ENCODE measurements at places on chromosomes 16 and 17.

DNA sequence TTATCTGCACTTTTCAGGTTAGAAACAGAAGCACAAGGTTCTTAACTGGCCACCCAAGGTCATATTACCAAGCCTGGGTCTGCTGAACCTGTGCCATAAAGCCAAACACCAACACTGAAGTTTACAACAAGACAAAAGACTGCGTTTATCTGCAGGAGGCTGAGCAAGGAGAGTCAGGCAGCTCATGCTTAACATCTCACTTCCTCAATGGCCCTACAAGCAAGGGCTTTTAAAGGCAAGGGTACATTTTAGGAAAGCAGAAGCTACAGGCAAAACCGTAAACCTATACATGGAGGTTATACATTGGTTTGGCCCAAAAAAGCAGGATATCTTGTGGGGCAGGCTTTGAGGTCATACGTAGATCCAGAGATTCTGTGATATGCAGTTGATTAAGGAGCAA is 91.2 kb downstream of the GNAO1 start:
- no peak for DNase-seq

- peak; percentile 64 for DNase-seq
These were observed 215.9 kb downstream of the RPTOR start for GRCh38 chr17:80760511-80760911.

GRCh38 chr17:68892658-68893057 is 62.5 kb downstream of the ABCA8 start:
- DNase-seq: no peak

DNA sequence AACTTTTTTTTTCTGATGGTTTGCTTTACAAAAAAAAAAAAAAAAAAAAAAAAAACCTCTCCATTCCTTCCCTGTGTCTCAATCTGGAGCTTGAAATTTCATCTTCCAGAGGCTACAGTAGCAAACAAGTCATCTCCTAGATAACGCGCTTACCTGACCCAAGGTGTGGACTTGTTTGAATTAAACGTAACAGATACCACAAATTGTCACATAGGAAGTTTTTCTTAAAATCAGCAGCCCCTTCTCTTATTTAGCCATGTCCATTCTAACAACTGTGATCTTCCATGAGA is 2.0 kb downstream of the STAT5B start:
- no peak for DNase-seq

- no peak for DNase-seq
These were observed 40.5 kb upstream of the DYNLRB2 start for GRCh38 chr16:80500116-80500859.

- DNase-seq: no peak
These were observed 30.4 kb downstream of the CCDC182 start for GRCh38 chr17:57714665-57715180.

DNA sequence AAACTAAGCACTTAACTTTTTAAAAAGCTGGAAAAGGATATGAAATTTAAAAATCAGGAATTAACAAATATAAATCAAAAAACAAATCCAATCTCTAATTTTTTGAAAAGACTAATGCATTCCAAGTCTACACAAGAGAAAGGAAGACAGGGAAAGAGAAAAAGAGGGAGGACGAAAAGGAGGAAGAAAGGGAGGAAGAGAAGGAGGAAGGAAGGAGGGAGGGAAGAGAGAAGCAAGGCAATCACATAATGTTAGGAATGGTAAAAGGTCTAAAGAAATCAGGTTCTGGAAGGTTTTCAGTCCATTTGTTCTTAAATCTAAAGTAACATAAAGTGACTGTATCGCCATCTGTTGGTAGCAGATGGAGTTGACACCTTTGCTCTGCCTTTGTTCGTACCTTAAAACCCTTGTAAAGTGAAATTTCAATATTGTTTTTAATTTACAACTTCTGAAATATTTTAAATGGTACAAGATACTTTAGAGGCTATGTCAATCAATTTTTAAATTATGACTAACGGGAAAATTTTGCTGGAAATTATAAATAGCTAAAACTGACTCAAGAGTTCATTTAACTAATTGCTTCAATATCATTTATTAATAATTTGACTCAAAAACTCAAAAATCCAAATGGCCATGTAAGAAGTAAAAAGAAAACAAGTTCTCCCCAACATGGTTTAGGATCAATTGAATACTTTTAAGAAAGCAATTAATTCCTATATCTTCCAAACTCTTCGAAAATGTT is 20.4 kb upstream of the CDYL2 start:
- no peak for DNase-seq

GRCh38 chr17:4635823-4636375 is 5.6 kb downstream of the ALOX15 start:
- DNase-seq: no peak

DNA sequence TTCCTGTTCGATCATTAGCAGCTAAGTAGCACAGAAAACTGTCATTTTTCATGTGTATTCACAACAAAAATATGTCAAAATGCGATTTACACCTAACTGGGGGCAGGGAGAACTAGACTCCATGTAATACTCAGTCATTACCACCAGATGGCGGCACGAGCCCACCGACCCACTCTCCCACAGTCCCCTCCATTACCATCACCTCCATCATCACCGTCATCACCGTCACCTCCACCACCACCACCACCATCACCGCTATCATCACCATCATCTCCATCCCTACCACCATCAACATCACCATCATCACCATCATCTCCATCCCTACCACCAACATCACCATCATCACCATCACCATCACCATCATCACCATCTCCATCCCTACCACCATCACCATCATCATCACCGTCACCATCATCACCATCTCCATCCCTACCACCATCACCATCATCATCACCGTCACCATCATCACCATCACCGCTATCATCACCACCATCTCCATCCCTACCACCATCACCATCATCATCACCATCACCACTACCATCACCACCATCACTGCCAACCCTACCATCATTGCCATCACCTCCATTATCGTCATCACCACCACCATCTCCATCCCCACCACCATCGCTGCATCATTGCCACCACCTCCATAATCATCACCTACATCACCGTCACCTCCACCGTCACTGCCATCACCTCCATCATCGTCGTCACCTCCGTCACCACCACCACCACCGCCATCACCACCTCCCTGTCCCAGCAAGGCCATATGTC is 14.4 kb downstream of the NDUFAF8 start:
- DNase-seq: peak; percentile 11

DNA sequence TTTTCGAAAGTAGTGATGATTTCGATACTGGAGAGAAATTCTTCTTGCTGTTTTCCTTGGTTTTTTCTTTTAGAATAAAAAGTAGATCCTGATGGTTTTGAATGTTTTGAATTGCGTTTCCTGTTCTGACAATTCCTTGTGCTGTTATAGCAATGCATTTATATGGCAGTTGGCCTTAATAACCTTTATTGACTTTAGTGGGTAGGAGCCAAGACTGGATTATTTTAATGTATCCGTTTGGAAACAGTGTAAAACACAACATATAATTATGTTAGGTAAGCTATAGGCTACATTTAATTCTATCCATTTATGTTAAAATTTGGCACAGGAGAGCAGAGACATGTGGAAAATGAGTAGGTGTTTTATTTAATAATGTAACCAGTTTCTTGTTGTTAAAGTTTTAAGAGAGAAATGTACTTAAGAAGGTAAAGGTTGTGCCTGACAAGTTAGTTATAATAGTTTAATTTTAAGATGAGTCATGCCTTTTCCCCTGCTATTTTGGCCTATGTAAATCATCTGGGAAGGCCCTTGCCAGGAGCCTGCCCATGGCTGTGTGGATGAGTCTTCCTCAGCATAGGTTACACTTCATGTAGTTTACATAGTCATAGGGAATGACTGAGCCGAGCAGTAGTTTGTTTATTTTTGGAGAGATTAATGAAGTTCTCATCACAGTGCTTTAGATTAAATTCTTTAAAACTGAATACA is 189.9 kb downstream of the FTO start:
- no peak for DNase-seq

DNA sequence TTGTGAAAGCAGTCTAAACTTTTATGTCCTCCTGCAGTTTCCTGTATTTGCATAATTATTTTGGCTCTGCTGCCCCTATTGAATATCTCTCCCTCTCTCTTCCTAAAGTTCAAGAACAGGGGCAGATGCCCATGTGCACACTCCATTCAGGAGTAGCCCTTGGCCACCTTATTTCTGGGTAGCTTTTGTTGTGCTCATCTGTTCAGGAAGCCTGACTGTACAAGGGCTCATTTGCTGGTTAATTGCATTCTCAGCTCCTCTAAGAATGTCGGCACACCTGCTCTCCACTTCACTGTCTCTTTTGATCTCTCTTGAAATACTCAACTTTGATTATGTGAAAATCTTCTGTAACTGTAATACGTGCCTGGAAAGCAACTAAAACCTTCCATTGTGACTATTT is 1378.8 kb upstream of the CDH8 start:
- DNase-seq: no peak

Data from NCI-H1417 treated with DMSO at 0.1 percent for 48 hours (cell line).